ENCODE measurements at places on chromosomes 4 and X. TPM values are rescaled to one million over a fixed set of nuclear protein-coding genes. Genes with fewer than 3 reads are reported as not detected.

The CSN1S1 gene
- polyA plus RNA-seq: not detected

The FGF13 gene
- polyA plus RNA-seq: 11.9 TPM

The RTL3 gene
- not detected for polyA plus RNA-seq

DNA sequence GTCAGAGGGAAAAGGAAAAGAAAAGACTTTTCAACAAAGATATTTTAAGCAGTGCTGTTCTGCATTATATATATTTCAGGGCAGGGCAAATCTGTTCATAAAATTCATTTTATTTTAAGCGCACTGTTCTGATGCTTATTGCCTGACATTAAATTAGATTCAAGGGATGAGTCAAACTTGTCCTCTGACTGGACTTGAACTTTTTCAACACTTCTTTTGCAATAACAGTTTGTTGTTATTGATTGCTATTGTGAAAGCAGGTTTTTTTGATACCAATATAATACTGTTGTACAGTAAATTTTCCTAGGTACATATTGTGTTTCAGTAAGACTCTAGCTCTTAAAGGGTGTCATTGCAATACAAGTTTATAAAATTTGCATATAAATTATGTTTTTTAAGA, 481.3 kb downstream of the NAF1 start:
- no peak for DNase-seq

GRCh38 chrX:20056704-20057103, 60.0 kb downstream of the MAP7D2 start:
- no peak for DNase-seq

DNA sequence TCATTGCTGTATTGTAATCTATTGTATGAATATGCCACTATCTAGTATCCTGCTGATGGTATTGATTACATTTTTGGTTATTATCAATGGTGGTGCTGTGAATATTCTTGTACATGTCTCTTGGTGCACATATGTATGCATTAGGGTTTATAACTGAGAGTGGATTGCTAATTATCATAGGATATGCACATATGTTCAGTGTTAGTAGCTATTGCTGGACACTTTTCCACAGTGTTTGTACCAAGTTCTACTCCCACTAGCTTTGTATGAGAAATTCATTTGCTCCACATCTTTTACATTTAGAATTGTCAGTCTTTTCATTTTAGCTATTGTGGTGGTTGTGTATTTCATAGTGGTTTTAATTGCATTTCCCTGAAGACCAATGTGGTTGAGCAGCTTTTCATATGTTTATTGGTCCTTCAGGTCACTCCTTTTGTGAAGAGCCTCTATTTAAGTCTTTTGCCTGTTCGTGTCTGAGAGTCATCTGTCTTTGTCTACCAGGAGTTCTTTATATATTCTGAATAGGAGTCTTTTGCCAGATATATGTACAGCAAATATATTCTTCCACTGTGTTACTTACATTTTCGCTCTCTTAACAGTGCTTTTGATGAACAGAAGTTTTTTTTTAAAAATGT, 87.1 kb downstream of the TBC1D19 start:
- DNase-seq: no peak

- DNase-seq: no peak
Measured at GRCh38 chrX:9728261-9728660, 37.4 kb downstream of the GPR143 start.

- no peak for DNase-seq
Measured at GRCh38 chrX:57211906-57212305, 74.6 kb upstream of the FAAH2 start.

DNA sequence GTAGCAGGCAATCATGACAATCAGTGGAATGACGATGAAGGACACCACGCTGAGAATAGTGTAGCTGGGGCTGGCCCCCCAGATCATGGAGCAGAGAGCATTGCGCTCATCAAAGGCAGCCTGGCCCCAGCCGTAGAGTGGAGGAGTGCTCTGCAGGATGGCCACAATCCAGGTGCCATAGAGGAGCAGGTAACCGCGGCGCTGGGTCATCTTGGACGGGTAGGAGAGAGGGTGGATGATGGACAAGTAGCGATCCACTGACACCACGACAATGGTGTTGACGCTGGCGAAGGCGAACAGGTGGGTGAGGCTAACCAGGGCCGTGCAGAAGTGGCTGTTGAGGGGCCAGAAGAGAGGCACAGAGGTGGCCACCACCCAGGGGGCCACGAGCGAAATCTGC, 2.8 kb downstream of the GPR101 start:
- DNase-seq: no peak

Data from right lung (tissue), 10 donors.